ENCODE measurements at places on chromosomes 16 and 17. TPM values are rescaled to one million over a fixed set of nuclear protein-coding genes. Genes with fewer than 3 reads are reported as not detected.

OR3A3 gene
- not detected for polyA plus RNA-seq

CES5A gene
- polyA plus RNA-seq = not detected

TMEM114 gene
- polyA plus RNA-seq = not detected

USH1G gene
- 0.09 TPM for polyA plus RNA-seq

HP gene
- polyA plus RNA-seq = 1.5 TPM

ENPP7 gene
- not detected for polyA plus RNA-seq

CHCT1 gene
- not detected for polyA plus RNA-seq

MED1 gene
- polyA plus RNA-seq = 57.2 TPM

DNA sequence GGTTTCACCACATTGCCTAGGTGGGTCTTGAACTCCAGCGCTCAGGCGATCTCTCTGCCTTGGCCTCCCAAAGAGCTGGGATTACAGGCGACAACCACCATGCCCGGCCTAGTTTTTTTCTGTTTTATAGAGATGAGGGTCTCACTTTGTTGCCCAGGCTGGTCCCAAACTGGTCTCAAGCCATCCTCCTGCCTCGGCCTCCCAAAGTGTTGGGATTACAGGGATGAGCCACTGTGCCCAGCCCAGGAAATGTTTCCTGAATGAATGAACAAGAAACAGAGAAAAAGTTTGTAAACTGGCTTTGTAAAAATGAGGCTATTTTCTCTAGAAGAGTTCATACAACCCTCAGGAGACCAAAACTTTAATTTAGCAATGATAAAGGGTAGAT is 68.0 kb downstream of the WWP2 start:
- DNase-seq = no peak

DNA sequence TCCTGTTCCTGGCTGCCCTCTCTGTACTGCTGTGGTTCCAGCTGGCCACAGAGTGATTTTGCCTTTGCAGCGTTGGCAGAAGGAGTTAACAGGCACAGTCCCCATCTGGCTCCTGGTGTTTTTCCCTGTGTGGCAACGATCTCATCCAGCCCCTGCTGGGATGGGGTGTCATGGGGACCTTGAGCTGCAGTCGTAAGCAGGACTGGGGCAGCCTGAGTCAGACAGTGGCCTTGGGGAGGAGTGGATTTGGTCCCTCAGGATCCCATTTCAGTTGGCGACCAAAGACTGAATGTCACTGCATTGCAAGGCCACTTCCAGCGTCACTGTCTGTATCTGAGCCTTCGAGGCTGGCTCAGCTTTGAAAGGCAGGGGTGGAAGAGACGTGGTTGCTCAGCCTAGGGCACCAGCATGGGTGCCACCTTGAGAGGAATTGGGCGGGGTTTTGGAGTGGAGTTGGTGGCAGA is 11.9 kb downstream of the TMEM94 start:
- no peak for DNase-seq

DNA sequence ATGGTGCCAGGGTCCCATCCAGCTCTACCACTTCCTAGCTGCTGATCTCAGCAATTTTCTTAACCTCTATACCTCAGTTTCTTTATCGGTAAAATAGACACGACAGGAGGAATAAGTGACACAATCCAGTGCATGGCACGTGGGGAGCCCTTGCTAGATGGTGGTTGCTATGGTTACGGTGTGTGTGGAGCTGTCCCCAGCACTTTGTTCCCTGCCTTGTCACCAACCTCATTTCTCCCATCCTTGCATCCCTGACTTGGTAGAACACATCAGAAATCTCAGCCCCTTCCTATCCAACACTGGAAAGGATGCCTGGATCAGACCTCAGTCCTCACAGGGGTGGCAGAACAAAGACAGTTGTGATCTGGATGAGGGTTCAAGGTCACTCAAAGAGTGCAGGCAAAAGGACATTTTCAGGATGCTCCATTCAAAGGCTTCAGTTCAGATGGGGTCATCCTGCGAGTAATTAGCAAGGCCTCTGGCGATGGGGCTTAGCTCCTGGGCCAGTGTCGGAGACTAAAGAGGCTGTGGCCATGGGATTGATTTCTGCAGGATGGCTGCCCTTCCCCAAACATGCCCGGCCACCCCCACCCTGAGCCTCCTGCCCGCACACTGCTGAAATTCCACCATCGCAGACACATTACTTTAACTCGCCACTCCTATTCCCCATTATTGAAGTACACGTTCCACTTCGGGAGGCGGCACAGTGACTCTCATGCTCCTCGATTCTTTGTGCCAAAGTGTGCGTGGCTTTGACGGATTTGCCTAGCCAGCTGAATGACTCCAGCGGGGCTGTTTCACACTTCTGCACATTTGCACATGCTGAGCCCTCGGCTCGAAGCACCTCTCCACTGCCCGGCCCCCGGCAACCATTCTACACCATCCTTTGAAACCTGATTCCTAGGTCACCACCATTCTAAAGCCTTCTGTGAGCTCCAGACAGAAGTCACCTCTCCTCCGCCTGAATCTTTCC is 40.3 kb downstream of the WNT3 start:
- no peak for DNase-seq

DNA sequence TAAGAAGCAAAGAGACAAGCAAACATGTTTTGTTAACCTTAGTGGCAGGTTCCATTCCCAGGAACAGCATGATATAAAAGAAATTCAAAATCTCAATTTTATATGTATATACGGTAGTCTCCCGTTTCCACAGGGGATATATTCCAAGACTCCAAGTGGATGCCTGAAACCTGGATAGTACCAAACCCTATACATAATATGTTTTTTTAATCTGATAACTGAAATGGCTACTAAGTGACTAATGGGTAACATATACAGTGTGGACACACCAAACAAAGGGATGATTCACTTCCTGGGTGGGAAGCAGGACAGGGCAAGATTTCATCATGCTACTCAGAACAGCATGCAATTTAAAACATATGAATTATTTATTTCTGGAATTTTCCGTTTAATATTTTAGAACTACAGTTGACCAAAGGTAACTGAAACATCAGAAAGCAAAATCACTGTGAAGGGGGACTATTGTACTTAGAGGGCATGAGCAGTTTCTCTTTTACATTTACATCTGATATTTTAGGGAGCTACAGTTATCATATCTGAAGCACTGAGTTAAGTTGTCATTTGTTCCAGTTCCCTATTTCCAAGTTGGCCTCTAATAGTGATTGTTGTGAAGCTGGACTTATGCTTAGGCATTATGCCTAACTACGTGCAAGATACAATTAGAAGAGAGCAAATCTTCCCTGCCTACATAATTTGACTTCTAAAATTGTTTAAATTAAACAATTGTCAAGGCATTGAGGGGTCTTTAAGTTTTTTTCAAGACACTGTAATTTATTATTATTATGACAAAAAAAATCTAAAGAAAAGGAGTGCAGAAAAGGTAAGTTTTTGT is 34.1 kb upstream of the ABCA6 start:
- DNase-seq = no peak

DNA sequence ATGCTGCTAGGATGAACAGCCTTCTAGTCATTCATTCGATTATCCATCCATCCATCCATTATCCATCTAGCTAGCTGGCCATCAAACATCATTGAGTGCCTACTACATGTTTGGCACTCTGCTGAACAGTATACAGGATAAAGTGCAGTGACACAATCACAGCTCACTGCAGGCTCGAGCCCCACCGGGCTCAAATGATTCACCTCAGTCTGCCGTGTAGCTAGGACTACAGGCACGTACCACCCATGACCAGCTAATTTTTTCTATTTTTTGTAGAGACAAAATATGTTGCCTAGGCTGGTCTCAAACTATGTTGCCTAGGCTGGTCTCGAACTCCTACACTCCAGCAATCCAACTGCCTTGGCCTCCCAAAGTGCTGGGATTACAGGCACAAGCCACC is 50.0 kb downstream of the SSH2 start:
- DNase-seq = no peak

DNA sequence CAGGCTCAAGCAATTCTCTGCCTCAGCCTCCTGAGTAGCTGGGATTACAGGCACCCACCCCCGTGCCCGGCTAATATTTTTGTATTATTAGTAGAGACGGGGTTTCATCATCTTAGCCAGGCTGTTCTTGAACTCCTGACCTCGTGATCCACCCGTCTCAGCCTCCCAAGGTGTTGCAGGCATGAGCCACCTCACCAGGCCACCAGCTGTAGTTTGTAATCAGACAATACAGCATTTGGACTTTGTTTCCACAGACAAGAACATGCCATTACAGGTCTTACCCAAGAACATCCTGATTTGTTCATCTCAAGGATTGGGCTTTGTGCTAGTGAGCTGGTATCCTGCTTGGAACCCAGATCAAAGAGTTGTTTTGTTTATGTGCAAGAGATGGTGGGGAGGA is 30.1 kb downstream of the C17orf100 start:
- DNase-seq = no peak

DNA sequence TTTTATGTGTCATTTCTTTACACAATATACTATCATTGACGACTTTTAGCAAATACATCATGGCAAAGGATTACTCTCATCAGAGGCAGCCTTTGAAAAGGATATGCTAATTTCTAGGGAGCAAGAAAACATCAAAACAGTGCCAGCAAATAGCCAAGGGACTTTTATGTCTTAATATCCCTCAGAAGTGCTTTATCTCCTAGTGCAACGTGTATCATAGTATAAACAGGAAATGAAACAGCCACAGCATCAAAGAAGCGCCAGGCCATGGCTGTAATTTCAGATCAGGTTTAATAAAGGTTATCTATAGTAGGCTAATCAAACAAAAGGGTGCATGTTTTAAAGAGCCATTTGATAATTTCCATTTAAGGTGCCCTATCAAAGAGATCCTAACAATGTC is 159.9 kb downstream of the AXIN2 start:
- peak; percentile 14 for DNase-seq

DNA sequence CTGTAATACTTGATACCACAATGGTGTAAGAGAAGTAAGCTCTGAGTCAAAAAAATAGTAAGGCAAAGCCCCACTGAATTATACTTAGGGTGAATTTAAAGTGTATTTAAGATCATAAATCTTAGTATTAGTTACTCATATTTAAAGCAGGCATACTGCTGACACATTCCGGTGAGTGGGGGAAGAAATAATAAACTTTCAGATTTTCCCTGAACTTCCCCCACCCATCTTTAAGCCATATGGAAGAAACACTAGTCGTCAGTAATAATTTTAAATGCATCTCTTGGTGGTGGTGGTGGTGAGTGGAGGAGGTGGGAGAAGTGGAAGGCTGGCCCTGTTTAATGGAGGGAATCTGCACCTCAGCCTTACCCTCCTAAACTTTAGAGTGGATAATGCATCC is 20.5 kb downstream of the MPHOSPH6 start:
- no peak for DNase-seq

- DNase-seq = no peak
Measured at GRCh38 chr16:85546585-85547447, 66.3 kb upstream of the GSE1 start.

DNA sequence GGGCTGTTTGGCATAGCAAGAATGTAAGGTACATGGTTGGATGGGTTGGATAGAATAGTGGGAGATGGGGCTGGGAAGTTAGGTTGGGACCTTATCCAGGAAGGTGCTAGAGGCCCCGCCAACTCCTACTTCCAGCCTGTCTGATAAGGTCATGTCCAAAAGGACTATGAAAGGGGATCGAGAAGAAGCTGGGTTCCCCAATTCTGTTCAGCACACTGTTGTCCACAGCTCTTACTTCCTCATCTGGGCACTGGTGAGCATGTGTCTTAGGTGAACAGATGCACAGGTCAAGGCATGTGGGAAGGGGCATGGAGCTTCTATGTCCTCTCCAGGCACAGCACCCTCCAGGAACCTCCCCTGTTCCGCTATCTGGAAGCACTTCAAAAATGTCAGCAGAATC is 5.6 kb upstream of the ULK2 start:
- DNase-seq = no peak

DNA sequence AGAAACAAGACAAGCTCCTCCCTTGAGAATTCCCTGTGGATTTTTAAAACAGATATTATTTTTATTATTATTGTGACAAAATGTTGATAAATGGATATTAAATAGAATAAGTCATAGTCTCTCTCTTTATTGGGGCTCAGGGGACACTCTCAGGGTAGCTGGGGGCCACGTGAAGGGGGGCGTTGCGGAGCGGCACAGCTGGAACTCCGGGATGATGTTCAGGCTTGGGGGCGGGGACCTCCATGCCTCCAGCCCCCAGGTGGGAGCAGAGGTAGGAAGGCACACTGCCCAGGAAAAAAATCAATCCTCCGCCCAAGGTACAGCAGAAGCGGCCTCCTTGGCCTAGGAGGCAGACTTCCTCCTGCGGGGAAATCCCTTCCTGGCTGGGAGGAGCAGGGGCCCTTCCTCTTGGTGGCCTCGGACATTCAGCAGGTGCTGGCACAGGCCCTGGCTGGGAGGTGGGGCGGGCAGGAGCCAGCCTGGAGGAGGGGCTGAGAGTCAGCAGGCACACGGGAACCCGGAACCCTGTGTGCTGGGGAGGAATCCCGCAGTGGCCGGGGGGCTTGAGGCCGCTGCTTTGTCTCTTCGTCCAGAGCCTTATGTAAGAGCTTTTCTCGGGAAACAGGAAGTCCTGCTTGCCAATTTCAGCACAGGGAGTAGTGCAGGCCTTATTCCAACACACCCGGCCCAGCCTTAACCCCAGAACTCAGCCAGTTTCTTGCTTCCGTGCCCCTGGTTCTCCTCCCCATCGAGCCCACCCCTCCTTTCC is 591 bp upstream of the TNFSF13 start:
- DNase-seq = peak; percentile 92

- DNase-seq = no peak
Measured at GRCh38 chr17:49972486-49973270, 3.7 kb downstream of the DLX4 start.

- no peak for DNase-seq
Measured at GRCh38 chr17:57251211-57251787, 5.0 kb upstream of the MSI2 start.

DNA sequence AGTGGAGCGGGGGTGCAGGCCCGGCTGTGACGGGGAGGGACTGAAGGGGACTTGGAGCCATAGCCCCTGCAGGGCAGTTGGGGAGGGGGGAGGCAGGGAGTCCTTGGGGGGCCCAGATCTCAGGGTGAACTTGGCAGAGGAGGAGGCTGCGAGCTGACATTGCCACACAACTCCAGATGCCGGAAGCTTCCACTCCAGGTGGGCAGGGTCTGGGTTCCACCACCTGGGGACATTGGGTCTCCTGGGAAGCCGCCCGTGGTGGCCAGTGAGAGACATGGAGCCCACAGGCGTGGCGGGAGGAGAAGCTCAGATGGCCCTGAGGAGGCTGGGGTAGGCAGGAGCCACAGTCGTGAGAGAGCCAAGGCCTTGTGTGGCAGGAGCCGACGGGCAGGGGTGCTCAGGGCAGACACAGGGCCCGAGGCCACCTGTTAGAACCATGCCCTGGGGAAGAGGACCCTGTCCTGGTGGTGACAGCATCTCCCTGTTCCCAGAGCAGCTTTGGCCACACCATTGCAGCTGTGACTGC is 18.2 kb upstream of the GAA start:
- no peak for DNase-seq

Measured in right lung (tissue), 10 donors.